ENCODE measurements at places on chromosomes 7 and 10.

DNA sequence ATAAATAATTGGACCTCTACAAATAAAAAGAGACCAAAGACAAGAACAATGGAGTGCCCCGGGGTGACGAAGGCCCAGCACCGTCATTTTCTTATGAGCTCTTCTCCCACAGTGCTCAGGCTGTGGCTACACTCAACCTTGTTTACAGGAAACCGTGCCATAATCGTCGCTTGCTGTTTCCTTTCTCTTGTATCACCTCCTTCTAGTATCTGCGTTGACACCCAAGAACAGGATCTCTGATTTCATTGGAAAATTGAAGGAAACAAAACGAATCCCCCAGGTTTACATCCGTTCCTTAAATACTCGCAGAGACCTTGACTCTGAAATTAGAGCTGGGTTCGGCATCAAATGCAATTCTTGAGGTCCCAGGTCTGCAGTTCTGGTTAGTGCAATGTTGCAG, 1.7 kb upstream of the IGFBP3 start:
- DNase-seq: no peak

DNA sequence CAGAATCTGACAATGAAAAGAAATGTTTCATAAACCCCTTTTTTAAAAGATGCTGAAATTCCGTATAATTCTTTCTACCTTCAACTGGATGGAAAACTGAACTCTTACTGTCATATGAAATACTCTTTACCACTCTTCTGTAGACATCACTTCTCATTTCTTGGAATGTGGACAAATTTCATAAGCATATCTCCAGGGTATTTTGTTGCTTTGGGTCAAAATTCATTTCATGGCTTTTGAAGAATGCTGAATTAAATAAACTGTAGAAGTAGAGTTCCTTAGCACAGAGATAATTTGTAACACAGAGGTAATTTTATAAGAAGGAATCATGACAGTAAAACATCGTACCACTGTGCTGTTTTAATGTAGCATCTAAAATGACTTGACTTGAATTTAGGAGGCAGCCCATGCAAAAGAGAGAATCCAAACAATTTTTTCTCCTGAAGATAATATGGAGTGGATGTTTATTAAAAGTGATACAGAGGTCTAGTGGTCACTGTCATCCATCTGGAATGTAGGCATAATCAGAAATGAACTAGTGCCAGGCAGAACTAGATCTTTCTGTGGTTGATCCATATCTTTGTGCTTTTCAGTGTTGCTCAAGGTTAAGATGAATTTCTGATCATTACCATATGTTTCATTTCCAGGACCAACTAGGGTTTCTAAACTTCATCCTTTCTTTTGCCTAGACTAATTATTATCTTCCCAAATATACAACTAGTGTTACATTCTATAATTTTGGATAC, 492.0 kb downstream of the KIF20B start:
- no peak for DNase-seq

DNA sequence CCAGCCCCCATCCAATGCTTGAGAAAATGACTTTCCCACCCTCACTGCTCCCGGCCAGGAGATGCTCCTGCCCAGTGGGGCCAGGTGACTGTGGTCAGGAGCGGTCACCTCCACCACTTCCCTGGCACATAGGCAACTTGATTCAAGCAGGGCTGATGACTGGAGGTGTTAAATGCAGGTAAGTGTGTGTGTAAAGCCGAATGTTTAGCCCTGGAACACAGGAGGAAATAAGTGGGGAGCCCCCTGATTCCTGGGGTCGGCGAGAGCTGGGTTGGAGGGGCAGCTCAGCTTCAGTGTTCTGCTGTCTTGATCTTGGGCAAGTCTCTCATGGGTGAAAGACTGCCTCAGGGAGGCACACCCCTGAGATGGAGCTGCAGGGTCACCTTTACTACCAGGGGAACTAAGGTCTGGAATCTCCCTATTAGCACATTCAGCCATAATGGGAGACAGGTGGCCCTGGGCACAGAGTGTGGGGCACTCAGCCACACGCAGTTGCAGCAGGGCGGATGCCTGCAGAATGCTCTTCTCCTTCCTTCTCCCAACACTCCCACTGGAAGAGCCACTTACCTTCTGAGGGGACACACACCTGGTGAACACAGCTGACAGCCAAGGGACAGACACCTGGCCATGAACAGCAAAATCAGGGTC, 124.1 kb downstream of the PTPN20 start:
- no peak for DNase-seq

- no peak for DNase-seq
These were observed 14.0 kb upstream of the SLC18A2 start for GRCh38 chr10:117226813-117227451.

DNA sequence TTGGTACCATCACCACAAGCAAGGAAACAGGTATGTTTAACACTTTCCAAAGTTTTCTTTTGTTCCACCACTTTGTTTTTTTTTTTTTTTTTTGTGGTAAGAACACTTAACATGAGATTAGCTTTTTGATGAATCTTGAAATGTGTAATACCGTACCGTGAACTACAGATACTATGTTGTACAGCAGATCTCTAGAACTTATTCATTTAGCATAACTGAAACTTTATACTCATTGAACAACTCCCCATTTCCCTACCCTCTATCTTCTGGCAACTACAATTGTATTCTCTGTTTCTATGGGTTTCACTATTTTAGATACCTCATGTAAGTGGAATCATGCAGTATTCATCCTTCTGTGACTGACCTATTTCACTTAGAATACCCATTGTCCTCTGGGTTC, 162.7 kb upstream of the ITGB1 start:
- DNase-seq: no peak

DNA sequence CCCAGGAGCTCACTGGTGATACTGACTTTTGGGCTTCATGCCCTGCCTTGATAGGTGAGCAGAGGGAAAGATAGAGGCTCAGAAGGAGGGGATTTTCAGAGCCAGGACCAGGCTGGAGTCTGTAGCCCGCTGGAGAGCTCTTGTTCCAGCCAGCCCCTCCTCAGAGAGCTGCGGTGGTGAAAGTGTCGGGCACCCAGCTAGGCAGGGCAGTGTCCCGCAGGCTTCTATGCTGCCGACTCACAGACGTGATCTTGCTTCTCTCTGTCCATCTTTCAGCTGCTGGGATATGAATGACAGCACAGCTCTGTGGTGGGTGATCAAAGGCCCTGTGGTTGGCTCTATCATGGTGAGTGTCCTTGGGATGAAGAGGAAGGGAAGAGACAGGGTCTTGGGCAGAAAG, 35.2 kb downstream of the ADCYAP1R1 start:
- no peak for DNase-seq

DNA sequence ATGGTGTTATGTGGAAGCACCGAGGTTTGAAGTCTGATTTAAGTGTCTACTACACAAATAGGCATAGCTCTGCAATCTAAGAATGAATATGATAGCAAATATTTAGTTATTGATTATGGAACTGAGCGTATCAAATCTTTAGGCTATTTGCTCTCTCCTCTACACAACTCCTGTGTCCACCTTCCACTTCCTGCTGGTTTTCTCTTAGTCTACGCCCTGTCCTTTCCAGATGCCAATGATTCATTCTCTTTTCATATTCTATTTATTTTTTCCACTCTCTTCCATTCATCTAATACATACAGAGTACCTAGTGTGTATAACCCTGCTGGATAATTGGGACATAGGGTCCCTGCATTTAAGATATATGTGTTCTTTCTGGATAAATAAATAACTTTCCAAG, 83.7 kb downstream of the DGKB start:
- no peak for DNase-seq

DNA sequence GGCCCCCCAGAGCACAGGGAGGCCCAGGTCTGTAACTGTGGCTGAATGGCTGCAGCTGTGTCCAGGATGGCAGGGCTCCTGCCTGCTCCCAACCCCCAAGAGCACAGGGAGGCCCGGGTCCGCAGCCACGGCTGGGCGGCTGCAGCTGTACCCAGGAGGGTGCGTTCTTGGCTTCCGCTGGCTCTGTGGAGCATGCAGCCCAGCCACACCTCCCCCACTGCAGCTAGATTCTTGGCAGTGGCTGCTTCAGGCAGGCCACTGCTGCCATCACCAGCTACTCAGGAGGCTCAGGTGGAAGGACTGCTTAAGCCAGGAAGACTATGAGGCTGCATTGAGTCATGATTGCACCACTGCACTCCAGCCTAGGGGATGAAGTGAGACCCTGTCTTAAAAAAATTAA, 27.9 kb downstream of the C7orf25 start:
- DNase-seq: peak; percentile 60

GRCh38 chr7:4613846-4614548, 68.1 kb upstream of the FOXK1 start:
- no peak for DNase-seq

DNA sequence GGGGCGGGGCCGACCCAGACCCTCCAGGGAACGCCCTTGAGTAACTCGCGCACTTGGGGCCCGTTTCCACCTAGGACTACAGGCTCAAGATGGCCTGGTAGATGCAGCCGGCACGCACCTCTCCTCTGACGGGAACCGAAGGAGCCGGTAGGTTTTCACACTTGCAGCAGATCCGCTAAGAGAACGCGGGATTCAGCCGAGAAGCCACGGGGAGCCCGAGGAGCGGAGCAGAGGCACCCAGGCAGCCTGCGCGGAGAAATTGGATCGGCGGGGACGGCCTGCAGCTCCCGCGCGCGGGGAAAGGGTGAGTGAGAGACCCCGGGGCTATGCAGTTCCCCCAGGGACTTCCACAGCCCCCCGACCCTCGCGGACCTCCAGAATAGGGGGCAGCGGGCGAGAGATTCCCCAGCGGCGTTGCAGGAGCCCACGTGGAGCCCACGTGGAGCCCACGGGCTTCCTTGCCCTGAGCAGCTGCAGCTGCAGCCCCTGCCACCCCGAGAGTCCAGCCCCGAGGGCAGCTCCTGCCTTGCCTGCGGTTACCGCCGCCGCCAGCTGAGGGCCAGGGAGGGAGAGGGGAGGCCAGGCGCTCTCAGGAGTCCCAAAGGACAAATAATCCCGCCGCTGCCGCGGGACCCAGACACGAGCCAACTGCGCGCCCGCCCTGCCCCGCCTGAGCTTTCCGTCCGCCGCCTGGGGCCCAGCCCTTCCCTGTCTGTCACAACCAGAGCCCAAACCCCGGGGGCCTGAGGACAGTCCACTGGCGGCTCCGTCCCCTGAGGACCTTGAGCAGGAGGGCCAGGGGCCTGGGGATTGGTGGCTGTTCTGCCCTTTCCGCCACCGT, 13.1 kb downstream of the IFT22 start:
- peak; percentile 40 for DNase-seq

- no peak for DNase-seq
These were observed 122.6 kb downstream of the KCND2 start for GRCh38 chr7:120395526-120396019.

- no peak for DNase-seq
These were observed 543 bp downstream of the HMX3 start for GRCh38 chr10:123136221-123136805.

- no peak for DNase-seq
These were observed 19.7 kb upstream of the PTPRZ1 start for GRCh38 chr7:121853307-121853706.

- no peak for DNase-seq
These were observed 331.4 kb upstream of the TMEM229A start for GRCh38 chr7:124364283-124364682.

- no peak for DNase-seq
These were observed 61.3 kb downstream of the KIF5B start for GRCh38 chr10:31994926-31995325.

DNA sequence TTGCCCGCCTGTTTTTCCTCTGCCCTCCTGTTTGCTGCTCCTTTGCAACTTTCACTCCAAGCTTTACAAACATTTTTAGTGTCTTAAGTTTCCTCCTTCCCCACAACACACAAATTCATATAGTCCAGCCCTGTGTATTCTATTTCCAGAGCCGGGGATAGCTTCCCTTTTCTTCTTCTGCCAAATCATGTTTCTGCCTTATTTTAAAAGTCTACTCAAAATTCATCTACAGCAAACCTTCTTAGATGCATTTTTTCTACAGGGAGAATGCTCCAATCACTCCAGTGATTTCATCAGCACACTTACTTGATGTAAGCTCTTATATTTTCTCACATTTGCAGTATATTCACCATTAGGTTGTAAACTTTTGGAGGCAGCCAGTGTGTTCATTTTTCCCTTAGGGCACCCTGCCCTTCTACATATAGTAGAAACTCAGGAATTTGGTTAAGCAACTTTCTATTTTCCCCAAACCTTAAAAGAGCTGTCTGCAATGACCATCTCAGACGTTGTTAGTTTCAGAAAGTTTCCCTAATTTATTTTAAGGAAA, 12.4 kb upstream of the ACTA2 start:
- DNase-seq: no peak

DNA sequence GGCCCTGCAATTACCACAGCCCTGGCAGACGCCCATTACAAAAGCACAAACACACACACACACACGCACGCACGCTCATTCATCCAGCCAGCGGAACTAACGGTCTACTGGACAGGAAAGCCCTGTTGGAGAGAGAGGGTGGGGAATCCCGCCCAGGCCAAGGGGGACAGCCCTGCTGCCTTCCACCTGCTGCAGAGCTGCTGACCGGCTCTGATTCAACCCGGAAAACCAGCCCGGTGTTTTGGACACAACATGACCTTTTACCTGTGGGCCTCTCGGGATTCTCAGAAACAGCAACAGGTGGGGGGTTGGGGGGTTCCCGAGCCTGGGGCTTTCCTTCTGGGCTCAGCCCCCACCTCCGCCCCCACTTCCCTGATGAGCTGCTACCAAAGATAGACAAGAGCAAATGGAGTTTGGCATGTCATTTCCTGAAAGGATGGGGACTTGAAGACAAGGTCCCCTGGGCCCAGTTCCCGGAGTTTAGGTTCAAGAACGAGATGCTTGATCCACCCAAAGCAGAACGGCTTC, 18.5 kb upstream of the SERPINE1 start:
- DNase-seq: no peak

DNA sequence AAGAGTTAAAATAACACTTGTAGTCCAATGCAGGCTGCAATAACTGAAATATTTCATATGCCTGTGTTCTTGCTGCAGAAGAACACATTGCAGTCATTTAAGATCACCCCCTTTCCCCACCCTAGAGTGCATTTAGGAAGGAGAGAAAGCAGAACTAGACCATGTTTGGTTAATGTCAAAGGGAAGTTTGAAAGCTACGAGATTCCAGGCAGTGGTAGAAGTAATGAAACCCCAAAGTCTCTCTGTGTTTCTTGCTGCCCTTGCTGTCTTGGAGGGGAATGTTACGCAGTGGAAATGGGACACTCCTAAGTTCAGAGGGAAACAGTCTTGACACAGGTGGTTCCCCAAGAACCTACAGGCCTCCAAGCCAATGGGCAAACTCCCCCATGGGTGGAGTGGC, 242.9 kb downstream of the PTEN start:
- DNase-seq: no peak

DNA sequence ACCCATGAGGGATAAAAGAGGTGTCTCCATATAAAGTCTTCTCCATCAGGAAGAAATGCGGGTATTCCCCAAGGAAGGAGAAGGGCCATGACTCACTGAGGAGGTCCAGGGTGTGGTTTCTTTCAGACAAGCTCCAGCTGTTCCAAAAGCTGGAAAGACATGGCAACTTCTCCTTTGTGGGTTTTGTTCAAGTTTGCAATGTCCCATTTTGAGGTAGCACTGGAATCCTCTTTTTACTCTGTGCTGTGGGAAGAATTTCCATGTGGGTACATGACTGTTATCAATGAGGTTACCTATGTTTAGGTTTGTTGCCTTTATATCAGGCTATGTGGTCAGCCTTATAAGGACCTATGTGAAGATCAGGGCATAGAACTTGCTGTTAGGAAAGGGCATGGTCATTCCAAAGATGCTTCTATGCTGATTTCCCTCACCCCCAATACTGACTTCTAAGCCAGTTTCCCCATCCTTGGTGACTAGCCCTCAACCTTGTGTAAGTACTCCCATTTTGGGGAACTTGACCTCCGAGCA, 697.5 kb downstream of the INHBA start:
- DNase-seq: peak; percentile 95

GRCh38 chr10:102375250-102375649, 20.3 kb upstream of the NFKB2 start:
- no peak for DNase-seq

- DNase-seq: no peak
These were observed 34.0 kb downstream of the DLD start for GRCh38 chr7:107924841-107925504.
